ENCODE measurements at places on chromosomes 6 and 20.

- DNase-seq = no peak
Observed at GRCh38 chr6:133833949-133834359, 55.0 kb upstream of the TCF21 start.

- no peak for DNase-seq
Observed at GRCh38 chr6:39189915-39190544, 39.2 kb downstream of the KCNK5 start.

DNA sequence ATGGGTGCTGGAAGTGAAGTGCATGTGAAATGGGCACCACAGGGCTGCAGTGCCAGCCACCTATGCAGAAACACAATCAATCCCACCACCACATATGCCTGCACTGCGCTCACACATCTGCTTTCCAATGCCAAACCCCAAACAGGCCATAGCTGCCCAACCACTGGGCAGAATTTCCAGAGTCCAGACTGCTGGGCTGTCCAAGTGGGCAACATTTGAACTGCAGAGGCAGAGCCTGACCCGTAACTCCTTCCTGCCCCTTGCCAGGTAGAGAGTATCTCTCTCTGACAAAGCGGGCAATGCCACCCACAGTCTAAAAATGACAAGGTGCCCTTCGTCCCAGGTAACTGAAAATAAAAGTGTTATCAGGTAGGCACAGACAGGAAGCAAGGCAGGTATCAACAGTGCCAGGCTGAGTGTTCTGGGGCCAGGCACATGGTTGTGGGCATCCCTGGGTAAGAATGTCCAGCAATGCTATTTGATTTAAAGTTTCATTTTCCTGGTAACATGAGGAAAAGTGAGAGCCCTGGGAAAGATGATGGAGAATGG is 79.5 kb downstream of the FOXA2 start:
- no peak for DNase-seq

DNA sequence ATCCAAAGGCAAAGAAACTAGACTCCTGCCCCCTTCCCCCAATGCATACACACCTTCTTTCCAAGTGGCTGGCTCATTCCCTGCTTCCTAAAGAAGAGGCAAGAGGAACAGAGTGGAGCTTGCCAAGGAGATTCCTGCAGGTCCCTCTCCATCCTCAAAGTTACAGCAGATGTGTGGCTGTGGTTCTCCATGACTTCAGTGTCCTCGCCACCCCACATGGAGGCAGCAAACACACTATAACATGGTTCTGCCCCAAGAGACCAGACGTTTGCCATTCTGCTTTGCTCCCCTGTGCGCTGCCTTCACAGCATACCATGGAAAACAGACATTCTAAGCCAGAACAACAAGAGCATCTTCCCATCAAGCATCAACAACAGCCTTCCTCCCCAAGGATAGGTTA is 84.4 kb downstream of the BACH2 start:
- no peak for DNase-seq

DNA sequence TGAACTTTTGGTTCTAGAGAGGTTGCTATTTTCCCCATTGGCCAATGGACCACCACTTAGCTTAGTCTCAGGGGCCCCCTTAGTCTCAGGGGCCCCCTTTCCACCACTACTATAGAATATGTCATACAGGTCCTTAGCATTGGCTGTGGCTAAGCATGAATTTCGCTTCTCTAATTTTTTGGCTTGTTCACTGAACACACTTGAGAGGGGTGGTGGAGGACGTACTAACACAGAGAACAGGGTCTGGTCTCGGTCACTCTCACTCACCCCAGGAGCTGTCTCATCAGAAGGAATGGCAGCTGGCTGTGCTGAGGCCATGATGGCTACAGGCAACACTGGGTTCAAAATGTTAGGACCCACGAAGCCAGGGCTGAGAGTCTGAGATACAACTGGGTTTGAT is 30.3 kb downstream of the ZNF318 start:
- no peak for DNase-seq

DNA sequence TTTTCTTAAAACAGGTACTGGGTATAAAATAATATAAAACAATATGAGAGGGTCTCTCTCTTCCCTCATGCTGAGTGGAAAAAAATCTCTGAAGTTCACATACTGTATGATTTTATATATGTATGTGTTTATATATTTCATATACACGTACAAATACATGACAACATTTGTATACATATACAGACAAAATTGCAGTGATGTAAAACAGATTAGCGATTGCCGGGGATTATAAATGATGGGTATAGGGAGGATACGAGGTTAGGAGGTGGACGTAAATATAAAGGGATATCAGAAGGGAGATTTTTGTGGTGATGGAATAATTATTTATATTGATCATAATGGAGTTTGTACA is 194.8 kb upstream of the PRSS16 start:
- DNase-seq = no peak

DNA sequence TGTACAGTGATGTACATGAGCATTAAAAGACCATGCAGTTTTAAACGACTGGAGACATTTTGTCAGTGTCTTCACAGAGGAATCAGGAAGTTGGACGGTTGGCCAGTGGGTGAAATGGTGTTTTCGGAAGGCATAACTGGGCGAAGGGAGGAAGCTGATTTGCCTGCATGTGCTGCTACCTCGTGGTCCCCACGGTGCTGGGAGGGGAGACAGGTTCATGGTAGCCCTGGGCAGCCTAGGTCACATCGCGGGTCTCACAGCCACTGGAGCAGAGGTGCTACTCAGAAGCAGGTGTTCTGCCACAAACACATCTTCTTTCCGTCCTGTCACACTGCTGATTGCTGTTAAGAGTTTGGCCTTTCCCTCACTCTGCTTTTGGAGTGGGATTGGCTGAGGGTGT is 35.2 kb downstream of the HIVEP1 start:
- no peak for DNase-seq

GRCh38 chr6:157597461-157598312 is 216.7 kb downstream of the ZDHHC14 start:
- no peak for DNase-seq

DNA sequence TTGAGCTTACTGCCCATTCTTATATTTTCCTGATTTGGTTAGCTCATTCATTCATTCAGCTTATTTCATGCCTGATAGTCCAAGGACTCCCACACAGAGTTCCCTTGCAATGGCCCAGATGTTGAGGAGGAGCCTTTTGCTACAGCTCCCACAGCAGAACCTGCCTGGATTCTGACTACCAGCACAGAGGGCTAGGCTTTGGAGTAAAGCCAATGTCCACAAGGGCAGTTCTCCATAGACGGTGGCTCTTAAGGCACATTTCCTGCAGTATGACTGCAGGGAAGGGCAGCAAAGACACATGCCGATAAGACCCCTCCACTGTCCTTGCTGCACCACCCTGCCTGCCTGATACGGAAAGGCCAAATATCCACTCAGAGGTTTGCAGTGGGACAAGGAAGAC is 112.3 kb upstream of the SYNDIG1 start:
- DNase-seq = no peak

- DNase-seq = peak; percentile 29
Observed at GRCh38 chr6:33904050-33904746, 100.4 kb upstream of the MLN start.

DNA sequence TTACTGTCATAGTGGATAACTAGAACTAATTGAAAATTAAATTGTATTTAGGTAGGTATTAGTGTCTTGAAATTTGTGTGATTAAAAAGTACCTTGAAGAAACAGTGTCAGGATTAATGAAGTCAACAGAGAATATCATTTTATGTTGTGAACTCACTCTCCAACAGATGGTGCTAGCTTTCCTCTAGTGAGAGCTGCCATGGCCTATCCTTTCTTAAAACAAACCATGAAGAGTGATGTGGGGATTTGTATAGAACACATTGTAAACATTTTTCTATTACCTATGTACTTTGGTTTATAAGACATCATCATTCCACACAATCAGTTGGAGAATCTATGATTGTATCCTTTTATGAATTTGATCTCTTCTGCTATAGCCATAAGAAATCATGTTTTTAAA is 4.8 kb upstream of the SRSF12 start:
- no peak for DNase-seq

- DNase-seq = no peak
Observed at GRCh38 chr6:91142154-91142553, 555.3 kb upstream of the MAP3K7 start.

- no peak for DNase-seq
Observed at GRCh38 chr6:116773886-116774285, 8.4 kb upstream of the FAM162B start.

DNA sequence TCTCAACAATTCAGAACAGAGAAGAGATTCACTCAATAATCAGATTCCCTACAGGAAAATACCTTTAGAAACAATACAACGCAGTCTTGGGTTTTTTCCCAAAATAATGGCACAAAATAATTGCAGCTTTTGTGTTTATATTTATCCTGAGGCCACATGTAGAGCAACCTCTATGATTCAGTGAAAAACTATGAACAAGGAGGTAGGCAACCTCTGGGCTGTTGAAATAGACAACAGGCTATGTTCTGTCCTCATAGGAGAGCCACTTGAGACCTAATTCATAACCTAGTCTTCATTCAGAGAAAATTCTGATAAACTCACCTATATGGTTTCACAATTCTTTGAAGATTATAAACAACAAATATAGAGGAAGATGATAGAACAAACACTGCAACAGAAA is 118.3 kb downstream of the KHDC1L start:
- DNase-seq = no peak

GRCh38 chr20:38836991-38837390 is 31.5 kb downstream of the PPP1R16B start:
- no peak for DNase-seq

- no peak for DNase-seq
Observed at GRCh38 chr6:31353384-31353945, 3.5 kb downstream of the HLA-B start.

GRCh38 chr20:20552076-20552475 is 160.4 kb downstream of the RALGAPA2 start:
- no peak for DNase-seq

DNA sequence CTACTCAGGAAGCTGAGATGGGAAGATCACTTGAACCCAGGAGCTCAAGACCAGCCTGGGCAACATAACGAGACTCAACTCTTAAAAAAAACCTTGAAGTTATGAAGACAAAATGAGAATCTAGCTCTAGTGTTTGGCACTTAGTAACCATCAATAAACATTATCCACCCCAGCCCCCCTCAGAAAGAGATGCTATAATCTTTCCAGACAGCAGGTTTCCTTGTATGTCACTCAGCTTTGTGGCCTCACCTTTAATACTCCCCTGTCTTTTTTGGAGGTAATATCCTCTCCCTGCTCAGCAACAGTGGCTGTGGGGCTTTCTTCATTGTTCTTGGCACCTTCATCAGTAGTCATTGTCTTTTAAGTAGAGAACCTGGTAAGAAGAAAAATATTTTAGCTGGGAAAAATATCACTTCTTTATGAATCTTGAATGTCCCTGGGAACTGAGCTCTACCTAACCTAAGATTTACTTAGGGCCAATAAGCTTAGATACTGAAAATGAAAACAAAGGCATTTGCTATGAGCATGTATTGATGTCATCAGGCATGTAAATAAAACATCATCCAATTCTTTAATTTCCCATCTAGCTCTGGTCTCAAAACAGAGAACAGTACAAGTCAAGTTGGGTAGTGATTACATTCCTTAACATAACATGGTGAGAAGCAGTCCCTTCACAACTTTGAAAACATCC is 46.1 kb downstream of the FKBP5 start:
- no peak for DNase-seq

DNA sequence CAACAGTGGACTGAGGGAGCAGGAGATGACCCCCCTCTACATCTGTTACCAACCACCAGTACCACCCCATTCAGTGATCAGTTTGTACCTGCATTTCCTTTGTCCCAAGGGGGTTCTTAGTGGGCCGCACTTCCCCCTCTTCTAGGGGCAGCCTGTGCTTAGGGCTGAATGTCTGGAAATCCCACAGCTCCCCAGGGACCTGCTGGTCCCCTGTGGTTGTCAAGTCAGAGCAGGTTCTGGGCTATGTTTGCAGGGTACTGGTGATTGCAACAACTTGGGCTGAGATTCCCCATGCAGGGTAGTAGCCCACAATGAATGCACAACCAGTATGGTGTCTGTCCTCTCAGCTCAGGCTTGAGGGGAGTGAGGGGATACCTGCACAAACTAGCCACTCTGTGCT is 39.7 kb upstream of the COL10A1 start:
- DNase-seq = no peak

GRCh38 chr6:131766631-131767030 is 41.2 kb upstream of the ENPP1 start:
- no peak for DNase-seq

GRCh38 chr20:63441136-63442099 is 31.0 kb downstream of the KCNQ2 start:
- no peak for DNase-seq

DNA sequence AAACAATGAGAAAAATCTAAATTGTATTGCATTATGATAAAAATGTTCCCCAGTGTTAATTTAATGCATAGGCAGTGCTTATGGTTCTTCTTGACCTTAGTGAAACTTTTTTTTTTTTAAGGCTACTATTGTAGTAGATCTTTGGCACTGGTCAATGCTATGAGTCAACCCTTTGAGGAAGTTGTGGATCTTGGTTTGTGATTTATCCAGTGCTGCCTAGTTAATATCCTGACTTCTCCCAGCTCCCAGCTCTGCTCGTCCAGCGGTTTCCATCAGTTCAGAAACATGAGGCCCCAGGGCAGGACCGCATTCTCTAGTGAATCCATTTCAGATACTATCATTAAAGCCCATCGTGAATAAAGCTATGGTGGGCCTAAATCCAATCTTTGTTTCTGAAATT is 364.5 kb upstream of the JARID2 start:
- DNase-seq = no peak

DNA sequence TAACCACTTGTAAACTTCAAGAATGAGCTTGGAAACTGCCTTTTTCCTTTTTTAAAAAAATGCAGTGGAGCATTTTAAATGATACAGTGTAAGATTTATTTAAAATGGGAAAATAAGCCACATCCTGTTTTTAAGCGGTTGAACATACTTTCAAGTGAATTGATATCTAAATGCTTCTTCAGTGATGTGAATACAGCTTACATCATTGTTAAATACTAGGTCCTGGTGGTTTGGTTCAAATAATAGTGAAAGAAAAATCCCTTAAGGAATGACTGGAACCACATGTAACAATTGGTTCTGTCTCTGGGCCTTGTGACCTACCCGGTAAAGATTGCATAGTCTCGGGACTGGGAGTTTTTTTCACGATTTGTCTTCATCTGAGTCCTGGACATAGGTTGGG is 44.2 kb downstream of the BMP6 start:
- DNase-seq = no peak

GRCh38 chr6:6804843-6805615 is 216.5 kb downstream of the LY86 start:
- no peak for DNase-seq
